ENCODE measurements at places on chromosomes 16 and 17.
A peak's percentile ranks its signal among the peaks of the same experiment; 100 is the strongest.

DNA sequence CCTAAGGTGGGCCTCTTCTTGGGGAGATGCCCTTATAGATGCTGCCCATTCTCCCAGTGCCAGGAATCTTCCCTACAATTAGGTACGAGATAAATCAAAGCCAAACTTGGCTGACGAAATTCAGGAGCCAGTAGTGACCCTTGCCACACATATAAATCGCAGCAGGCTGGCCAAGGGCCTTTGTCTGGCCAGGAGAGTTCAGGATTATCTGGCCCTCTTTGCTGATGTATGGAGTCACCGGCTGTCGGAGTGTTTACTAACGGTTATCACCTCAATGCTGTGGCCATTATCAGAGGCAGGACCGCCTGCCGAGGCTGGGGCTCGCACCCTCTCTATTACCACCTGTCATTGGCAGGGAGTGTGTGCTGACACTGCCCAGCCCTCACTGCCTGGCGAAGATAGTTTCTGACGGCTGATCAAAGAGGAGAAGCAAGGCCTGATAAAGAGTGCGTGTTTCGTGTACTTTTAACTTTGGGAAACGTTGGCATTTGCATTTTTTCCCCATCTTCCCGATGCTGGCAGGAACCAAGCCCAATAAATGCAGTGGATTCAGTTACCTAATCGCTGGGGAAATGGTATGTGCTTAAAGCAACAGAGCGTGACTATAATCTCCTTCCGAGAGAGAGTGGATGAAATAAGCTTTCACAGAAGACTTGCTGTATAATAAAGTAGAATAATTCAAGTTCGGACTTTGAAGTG is 32.8 kb upstream of the TBX2 start:
- no peak for DNase-seq

DNA sequence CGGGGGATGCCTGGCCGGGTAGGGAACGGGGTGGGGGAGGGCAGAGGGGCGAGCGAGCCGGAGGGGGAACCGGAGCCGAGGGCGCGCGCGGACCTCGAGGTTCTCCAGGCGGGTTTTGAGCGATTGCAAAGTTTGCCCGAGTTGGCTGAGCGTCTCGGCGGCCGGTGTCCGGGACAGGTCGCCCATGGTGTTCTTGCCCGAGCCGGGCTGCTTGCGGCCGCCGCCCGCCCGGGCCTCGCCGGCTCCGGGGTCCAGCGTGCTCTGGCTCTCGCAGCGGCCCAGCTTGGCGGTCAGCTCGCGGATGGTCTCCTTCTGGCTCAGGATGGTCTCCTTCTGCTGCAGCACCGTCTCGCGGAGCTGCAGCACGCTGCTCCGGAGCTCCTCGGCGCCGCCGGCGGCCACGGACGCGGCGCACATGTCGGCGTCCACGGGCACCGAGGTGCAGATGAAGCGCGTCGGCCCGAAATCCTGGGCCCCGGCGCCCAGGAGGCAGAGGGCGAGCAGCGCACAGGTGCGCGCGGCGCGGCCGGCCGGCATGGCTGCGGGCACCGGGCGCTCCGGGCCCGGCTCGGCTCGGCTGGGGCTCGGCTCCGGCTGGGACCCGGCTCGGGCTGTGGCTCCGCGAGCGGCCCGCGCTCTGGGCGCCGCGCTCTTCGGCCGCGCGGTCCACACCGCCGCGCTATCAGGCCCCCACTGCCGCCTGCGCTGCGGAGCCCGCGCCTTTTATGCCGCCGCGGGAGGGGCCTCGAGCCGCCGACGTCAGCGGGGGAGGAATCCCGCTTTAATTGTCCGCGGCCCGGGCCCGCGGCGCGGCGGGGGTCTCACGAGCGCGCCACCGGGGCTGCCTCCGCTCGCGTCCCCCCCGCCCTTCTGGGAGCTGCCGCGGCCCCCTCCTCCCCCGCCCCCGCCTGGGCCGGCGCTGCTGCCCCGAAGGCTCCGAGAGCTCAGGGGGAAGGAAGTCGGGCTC is at the start of gene NPTX1:
TSS of gene NPTX1 (minus strand) at position 698 of the 967 bp plus-strand sequence. CDS start at position 537, 161 bp downstream.
- peak; percentile 24 for DNase-seq

- no peak for DNase-seq
These were observed 45.8 kb upstream of the ARHGAP17 start for GRCh38 chr16:25060920-25061319.

GRCh38 chr17:46148247-46148646 is 45.0 kb downstream of the KANSL1 start:
- DNase-seq: no peak
